ENCODE measurements at places on chromosomes 4 and X.

- no peak for DNase-seq
These were observed 167.9 kb downstream of the PRDM5 start for GRCh38 chr4:120754590-120754989.

GRCh38 chr4:84498935-84499623 is at the start of gene NKX6-1:
Gene NKX6-1 (minus strand): TSS chr4:84499292. CDS start chr4:84498228, 1,064 bp downstream.
- DNase-seq, result no peak

DNA sequence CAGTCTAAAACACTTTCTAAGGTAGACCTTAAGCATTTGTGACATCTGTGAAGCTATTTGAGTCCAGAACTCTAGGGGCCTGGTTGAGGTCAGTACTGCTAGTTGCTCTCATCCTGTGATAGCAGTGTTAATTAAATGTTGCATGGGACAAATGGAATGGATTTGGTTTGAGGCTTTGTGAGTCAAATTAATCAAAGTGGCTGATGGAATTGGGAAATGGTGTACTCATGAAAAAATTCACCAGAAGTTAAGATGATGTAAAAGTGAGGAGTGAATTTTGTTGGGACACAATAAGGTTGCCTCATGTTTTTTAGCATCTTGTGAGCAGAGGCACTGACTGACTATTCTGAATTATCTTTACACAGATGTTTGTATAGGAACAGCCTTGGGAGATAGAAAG is 99.2 kb upstream of the ARSJ start:
- DNase-seq, result no peak

DNA sequence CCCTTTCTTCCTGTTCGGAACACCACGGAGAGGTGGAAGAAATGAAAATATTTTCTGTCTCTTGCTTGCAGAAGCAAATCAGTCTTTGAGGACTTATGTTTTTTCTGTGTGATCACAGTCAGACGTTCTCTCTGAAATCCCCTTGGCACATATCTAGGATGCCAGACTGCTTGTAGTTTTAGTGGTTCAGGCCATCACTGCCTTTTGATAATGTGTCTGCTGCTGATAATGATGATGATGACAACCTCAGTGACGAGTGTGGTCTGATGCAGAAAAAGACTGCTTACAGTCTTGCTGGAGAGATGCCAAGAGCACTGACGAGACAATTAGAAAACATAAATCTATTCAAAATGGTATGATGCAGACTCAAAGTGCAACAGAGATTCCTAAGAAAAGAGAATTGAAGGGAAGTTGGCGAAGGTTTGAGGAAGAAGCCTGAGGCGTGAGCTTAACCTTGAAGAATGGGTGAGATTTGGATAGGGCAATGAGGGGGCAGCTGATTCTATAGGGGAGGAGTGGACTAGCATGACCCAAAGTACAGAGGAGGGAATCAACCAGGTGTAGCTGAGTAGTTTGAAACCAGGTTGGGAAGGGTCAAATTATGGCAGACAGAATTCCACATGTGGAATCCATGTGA is 7.9 kb downstream of the RAB33A start:
- no peak for DNase-seq

DNA sequence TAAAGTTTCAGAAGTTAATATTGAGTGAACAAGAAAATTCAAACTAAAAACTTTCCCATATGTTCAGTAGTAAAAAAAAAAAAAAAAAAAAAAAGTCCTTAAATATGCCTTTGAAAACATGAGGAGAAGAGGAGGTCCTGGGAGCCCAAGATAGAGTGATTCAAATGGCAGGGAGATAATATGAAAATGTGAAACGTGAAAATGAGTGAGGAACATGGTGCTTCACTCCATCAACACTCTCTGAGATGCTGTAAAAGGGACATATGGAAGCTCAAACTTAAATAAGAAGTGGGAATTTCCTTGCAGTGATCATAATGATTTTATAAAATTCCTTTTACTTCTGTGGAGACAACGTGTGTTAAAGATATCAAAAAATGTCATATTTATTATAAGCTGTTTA is 423.9 kb downstream of the PABPC4L start:
- no peak for DNase-seq

DNA sequence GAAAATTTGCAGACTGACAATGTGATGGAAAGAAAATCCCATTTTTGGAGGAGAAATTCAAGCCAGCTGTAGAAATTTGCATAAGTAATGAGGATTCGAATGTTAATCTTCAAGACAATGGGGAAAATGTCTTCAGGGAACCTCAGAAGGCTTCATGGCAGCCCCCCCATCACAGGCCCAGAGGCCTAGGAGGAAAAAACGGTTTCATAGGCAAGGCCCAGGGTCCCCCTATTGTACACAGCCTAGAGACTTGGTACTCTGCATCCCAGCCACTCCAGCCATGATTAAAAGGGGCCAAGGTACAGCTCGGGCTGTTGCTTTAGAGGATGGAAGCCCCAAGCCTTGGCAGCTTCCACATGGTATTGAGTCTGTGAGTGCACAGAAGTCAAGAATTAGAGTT is 303.6 kb upstream of the PCDH7 start:
- no peak for DNase-seq

GRCh38 chrX:129577473-129577872 is 37.4 kb downstream of the OCRL start:
- no peak for DNase-seq

GRCh38 chr4:65668201-65669089 is 1.8 kb downstream of the EPHA5 start:
- DNase-seq, result no peak

DNA sequence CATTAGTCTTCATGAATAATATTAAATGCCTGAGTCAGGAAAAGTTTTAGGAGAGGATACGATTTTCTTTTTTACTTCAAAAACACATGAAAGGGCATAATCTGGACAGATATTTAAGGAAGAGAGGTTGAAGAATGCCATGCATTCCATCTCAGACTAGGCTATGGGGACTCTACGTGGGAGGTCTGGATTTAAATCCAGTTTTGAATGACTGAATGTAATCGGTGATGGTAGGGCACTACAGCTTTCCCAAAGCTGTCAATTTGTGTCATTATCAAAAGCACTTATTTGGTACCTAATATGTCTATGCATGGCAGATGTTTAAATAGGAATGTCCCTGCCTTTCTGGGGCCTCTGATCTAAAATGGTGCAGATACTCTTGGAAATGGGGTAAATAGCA is 59.3 kb upstream of the RPL34 start:
- no peak for DNase-seq

DNA sequence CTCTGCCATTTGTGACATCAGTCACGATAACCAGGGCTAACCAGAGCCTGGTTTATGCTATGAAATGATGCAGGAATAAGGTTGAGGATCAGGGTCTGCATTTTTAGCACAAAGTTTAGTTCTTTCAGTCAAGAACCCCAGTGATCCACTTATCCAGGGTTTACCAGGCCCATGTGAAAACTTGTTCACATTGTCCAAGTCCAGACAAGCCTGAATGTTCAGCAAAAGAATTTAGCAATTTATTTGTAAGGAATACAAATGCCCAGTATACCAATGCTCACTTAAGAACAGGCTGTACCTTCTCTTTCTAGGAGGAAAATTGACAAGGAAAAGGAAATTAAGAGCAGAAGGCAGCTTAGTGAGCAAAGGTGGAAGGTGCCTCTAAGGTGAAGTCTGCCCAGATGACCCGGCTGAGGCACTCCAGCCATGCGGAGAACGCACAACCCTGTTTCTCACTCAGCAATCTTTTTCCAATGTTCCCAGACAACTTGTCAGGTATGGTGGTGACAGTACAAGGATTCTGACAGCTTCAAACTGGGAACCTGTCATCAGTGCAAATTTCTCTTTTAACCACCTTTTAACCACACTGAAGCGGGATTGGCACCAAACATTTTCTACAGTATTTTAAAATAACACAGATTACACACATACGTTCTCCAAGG is 54.0 kb downstream of the TBC1D9 start:
- no peak for DNase-seq

GRCh38 chr4:138916763-138917162 is 98.8 kb upstream of the NOCT start:
- no peak for DNase-seq

DNA sequence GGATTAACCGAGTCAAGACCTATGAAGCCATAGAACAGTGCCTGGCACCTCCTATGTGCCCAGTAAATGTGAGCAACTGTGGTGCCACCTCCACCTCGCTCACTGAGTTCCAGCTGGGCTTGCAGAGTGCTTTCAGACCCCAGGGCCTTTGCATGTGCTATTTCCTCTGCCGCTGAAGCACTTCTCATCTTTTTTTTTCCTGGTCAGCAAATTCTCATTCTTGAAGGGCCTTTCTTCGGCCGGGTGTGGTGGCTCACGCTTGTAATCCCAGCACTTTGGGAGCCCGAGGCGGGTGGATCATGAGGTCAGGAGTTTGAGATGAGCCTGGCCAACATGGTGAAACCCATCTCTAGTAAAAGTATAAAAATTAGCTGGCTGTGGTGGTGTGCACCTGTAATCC is 76.5 kb downstream of the MSX1 start:
- DNase-seq, result no peak

DNA sequence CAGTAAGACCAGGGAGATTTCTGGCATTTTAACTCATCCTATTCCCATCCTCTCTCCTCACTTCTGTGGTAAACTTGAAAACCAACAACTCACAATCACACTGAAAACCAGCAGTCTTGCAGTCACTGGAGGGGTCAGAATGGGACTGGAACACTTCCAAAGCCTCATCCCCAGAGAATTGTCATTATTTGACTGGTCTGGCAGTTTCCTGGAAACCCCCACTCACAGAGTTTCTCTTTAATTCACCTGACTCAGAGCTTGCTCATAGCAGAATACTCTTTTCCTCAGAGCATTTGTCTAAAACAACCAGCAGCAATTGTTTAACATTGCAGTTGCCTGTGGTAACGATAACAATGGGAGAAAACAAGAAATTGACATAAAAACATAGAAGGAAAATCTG is 7.3 kb upstream of the RAB9B start:
- DNase-seq, result no peak

DNA sequence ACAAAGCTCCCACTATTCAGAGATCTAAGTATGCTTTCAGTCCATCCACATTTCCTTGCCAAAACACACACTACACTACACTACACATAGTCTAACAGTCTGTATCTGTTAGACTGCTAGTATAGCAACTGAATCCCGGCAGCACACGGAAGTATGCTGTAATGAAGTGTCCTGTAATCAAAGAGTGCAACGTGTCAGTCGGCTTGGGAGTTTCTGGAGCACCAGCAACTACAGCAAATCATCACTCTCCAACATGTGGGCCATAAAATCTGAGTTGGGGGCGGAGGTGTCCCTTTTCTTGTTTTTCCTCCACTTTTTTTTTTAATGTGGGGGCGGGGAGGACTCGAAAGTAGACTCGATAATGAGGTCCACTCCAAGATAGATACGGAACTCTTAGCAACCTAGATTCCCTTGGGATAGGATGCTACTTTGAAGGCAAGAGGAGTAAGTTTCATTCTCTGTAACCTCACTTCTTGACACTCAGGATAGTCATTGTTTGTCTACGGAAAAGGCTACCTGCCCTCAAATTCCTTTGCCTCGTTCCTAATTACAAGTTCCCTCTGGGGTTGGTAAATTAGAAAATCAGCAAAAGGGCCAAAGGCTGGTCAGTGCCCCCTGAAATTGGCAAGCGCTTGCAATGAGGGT is 722 bp downstream of the SLC10A7 start:
- no peak for DNase-seq

- DNase-seq, result no peak
These were observed 107.3 kb upstream of the ENPP6 start for GRCh38 chr4:184324939-184325477.

GRCh38 chr4:185213877-185214276 is 4.5 kb downstream of the SNX25 start:
- no peak for DNase-seq

- DNase-seq, result no peak
These were observed 293.8 kb upstream of the ARSJ start for GRCh38 chr4:114273238-114273637.

- DNase-seq, result no peak
These were observed 106.6 kb downstream of the CEP135 start for GRCh38 chr4:56055027-56055977.

GRCh38 chrX:142891046-142891445 is 134.7 kb upstream of the SPANXN4 start:
- no peak for DNase-seq

- no peak for DNase-seq
These were observed 92.0 kb upstream of the PRDX4 start for GRCh38 chrX:23575281-23575680.

DNA sequence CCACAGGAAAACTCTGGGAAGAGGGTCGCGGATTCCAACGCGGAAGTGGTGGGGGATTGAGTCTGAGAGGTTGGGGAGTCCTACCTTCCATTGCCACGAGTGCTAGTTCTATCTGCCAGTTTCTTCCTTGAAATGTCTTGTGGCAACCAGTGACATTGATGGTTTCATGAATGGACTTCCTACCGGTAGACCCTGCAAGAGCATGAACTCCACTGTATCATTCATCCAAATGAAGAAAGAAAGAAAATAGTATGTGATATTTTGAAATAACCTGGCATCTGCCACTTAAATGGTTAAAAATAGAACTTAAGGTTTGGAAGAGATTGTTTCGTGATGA is 1.1 kb upstream of the SLC10A7 start:
- no peak for DNase-seq

- DNase-seq, result no peak
These were observed 65.9 kb downstream of the CLDN22 start for GRCh38 chr4:183254162-183254561.

DNA sequence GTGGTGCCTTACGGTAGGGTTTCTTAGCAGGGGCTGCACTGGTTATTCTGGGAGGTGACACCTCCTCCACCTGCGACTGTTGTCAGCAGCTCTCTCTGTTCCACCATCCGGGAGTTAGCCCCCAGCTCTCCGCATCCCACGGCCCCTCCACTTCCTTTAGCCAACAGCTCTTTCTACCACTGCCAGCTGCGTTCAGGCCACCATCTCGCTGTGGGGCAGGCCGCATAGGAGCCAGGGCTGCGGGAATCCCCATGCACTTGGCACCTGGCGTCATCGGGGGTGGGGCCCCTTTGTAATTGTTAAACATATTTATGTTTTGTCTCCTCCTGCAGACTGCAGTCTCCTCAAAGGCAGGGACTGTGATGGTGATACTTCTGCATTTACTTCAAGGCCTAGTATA is 480.2 kb downstream of the SMARCA1 start:
- no peak for DNase-seq

Data from stimulated activated CD8-positive, alpha-beta memory T cell treated with anti-CD3 and anti-CD28 coated beads, Interleukin-2, amount 100 ng/mL, for 1 hour (primary cell).